ENCODE measurements at places on chromosomes 12 and 14. TPM values are rescaled to one million over a fixed set of nuclear protein-coding genes. Genes with fewer than 3 reads are reported as not detected.

Gene PTHLH
- 0.46 TPM for total RNA-seq

Gene RTL1
- not detected for total RNA-seq

Gene TAS2R10
- 0.80 TPM for total RNA-seq

Gene AKAP6
- total RNA-seq = 27.1 TPM

Gene MMP19
- total RNA-seq = 9.6 TPM

Gene RAPGEF3
- total RNA-seq = 11.3 TPM

Gene NEDD1
- total RNA-seq = 12.6 TPM

Data from lung (tissue), 17 donors.